Amygdala (tissue), 56 donors: ENCODE measurements at places on chromosomes 2 and 18.

DNA sequence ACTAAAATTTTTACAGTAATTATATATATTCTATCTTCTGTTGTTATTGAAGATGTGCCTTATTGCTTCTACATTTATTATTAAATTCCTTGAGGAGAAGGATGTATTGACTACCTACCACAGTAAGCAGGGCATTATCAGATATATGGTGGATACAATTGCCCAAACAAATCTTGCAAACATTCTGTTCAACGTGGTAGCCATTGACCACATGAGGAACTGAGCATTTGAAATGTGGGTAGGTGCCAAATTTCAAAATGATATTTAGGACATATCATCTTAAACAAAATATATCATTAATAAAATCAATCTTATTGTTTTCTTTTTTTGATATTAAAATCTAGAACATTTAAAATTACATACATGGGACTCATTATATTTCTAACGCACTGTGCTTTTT lies 11.1 kb downstream of the SCN3A start:
- no peak for DNase-seq

- no peak for DNase-seq
Observed at GRCh38 chr2:84299211-84299775, 159.8 kb downstream of the SUCLG1 start.

GRCh38 chr2:233112776-233113452 lies 52.8 kb downstream of the INPP5D start:
- no peak for DNase-seq

GRCh38 chr2:31381601-31382000 lies 32.9 kb downstream of the XDH start:
- no peak for DNase-seq

GRCh38 chr2:118841828-118842461 lies 5.5 kb downstream of the EN1 start:
- no peak for DNase-seq

DNA sequence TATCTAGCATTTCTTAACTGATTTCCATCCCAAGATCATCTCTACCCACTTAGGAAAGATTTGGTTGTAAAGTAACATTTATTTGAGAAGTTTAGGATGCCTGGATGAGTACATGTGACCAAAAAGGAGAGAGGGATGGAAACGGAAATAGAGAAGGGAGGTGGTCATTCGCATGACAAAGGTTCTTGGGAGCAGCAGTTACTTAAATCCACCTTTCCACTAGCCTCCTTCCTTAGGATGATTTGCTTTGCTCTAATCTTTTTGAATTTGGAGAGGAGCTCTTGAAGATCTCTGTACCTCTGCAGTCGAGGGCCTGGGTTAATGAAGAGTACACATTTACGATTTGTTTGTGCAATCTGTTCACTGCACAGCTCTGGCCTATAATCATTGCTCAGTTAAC lies 623.5 kb downstream of the EPHA4 start:
- DNase-seq: no peak

GRCh38 chr2:120702801-120703200 lies 32.9 kb upstream of the GLI2 start:
- no peak for DNase-seq

- DNase-seq: no peak
Observed at GRCh38 chr18:33812186-33812585, 234.2 kb downstream of the ASXL3 start.

DNA sequence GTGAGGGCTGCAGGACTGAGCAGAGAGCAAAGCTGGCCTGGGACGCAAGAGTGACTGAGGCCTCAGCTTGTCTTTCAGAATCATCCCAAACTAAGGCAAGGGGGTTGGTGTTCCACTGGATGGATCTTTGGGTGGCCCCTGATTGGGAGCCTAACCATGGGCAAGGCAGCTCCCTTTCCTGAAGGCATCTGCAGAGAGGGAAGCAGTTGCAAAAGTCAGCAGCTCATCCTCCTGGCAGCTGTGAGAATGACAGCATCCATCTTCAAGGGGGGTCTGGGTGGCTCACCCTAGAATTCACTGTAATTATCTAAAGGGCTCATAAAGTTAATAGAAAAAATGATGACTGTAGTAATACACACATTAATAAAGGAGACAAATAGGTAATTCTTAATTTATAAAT lies 46.5 kb upstream of the RAB31 start:
- DNase-seq: no peak

DNA sequence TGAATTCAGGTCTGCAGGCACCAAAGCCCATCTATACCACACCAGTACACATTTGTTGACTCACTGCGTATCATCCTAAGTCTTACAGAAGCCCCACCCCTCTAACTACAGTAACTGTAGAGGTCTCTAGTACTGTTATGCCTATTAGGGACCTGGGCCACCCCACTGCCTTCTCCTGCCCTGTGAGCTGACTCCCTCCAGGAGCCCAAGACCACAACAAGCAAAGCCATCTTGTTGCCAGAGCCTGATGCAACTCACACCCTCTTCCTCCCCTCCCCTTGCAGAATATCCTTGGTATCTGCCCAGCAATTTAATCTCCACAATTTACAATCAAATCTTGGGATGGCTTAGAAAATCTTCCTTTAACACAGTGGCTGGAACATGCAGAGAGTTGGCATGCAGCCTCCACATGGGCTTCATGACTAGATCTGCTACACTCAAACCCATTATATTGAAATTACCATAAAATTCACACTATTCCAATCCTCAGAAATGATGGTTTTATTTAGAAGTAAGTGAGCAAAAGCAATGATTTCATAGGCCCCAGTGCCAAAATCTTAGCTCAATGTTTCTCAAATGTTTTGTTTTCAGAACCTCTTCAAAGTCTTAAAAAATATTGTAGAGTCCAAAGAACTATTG lies 17.7 kb upstream of the CYP1B1 start:
- DNase-seq: no peak

DNA sequence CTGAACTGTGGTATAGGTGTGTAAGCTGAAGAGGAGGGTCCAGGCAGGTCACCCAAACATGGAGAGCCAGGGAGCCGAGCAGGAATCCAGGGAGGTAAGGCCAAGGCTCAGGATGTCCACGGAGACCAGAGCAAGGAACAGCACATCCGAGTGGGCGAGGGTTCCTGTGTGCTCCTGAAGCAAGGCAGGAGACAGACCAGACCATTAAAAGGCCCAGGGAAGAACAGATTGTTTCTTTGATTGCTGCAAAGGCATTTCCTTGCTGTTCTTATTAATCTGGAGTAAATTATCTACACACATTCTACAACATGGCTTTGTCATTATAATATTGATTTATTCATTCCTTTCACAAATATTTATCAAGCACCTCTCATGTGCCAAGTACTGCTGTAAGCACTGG lies 50.1 kb upstream of the SPTBN1 start:
- DNase-seq: no peak

DNA sequence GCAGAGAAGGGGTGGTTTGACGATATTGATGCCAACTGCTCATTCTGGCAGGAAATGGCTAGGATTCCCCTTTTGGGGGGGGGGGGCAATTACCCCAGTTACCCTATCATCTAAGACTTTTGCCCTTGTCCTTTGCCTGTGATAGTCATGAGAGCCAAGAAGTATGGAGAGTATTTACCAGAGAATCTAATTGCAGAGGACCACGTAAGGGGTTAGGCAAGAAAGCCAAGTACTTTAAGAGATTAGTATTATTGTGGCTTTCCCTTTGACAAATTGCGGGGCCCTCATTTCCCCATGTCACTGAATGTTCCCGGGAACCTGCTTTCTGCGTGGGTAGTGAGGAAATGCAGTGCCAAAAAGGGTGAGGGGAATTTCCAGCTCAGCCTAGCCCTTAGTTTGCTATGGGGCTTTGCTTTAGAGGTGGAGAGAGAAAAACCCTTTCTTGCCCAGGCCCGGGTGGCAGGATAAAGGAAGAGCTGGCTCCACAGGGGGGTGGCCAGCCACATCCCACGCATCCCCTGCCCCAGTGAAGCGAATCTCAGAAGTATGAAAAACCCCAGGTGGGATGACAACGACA lies 1.5 kb downstream of the AQP4 start:
- peak; percentile 9 for DNase-seq

GRCh38 chr2:30781451-30781850 lies 25.8 kb downstream of the CAPN13 start:
- DNase-seq: no peak

DNA sequence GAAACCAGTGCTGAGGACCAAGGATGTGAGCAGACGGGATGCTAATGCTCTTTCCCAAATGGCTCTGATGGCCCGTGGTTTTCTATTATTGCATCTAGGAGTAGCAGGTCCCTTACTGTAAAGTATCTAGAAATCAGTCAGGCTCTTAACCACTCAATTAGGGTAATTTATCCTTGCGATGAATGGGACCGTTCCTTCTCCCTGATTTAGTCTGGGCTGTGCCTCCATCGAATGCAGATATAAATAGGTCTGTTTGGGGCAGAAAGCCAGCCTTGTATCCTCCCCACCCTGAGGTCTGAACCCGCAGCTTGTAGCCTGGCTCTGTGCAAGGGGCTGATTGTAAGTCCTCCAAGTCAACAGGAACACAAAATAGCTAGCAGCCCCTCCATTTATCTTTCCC lies 9.5 kb upstream of the SMARCAL1 start:
- no peak for DNase-seq

- no peak for DNase-seq
Observed at GRCh38 chr2:238940806-238941205, 92.9 kb downstream of the TWIST2 start.

GRCh38 chr2:120109186-120110061 lies 96.5 kb downstream of the EPB41L5 start:
- no peak for DNase-seq

DNA sequence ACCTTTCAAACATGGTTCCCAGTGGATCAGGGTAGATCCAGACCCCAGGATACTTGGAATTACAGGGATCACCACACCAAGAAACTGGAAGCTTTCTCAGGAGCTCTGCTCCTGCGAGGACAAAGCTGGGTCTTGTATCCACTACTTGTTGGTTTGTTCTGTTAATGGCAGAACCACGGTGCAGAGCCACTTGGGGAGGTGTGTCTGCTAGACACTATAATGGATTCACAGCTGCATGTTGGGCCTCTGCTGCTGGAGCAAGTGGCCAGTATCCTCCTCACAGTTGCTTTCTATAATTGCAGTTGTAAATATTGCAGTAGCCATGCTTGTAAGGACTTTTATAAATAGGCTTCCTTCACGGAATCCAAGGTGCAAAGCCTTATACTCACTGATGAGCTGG lies 12.9 kb downstream of the FOSL2 start:
- DNase-seq: no peak

DNA sequence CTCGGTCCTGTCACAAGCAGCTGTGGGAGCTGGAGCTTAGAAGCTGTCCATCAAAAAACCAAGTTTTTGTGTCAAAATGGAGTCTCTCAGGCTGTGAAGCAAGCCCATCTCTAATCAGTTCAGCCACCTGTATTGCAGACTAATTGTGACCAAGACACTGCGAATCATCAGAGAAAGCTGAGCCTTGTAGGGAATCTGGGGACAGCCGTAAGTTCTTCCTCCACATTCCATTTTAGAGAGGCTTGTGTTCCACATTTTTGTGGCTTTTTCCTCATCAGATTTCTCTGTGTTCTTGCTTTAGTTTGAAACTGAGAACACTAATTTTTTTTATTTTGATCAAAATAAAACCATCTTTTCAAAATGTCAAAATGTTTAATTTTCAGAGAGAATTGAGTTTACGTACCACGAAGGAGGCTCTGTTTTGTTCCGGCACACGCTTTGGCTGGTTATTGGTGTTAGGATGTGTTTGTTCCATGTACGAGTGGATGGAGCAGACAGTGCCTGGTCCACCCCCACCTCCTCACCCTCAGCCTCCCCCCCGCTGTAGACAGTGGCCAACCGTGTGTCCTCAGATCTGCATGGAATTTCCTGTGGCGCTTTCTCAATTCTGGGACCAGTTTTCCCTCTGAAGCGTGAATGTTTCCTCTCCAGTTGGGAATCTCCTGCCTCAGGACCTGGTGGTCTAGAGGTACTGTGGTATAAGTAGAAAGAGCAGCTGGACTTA lies 140.8 kb downstream of the AGAP1 start:
- DNase-seq: no peak

GRCh38 chr2:70927138-70927537 lies 8.6 kb upstream of the ATP6V1B1 start:
- DNase-seq: no peak

- no peak for DNase-seq
Observed at GRCh38 chr2:188046437-188046836, 245.2 kb upstream of the GULP1 start.

- no peak for DNase-seq
Observed at GRCh38 chr2:85684806-85685205, 9.4 kb upstream of the GNLY start.

DNA sequence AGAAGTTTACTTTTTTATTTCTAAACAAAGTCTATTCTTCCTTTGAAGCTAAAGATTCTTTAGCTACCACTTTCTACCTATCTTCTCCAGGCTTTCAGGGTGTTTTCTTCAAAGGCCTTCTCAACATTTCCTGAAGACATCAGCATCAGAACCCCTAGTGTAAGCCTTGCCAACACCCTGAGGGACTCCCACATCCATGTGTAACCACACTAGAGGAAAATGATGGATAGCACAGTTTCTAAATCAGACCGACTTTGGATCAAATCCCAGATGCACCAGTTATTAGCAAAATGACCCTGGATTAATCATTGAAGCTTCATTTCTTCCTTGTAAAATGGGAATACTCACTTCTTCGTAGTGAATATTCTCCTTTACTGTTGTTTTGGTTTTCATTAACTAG lies 4.7 kb upstream of the TTN start:
- no peak for DNase-seq

DNA sequence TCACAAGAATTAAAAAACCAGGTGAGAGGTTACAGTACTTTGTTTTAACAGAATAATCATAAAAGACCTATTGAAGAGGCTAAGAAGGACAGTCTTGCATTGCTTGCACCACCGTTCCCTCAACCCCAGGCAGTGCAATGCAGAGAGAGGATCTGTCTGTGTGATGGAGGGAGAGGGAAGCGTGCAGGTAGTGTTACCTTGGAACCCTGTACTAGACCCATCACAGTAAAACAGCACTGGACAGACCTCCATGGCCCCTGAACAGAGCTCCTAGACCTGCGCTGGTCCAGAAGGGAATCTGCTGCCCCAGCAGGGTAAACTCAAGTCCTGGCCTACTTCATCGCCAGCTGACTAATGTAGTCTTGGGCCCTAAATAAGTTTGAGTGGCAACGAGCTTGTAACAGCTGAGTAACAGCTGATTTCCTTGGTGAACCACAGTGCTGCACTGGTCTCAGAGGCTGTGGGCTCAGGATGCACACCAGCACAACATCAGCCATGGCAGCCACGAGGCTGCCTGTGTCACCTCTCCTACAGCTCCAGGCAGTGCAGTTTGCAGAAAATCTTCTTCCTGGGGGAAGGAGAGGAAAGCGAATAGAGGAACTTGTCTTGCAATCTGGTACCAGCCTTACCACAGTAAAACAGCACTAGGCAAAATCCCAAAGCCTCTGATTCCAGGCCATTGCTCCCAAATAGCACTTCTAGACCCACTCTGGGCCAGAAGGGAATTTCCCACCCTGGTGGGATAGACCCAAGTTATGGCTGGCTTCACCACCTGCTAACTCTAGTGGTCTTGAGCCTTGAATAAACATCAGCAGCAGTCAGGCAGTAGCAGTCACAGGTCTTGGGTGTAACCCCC lies 417.2 kb downstream of the CDH7 start:
- no peak for DNase-seq

DNA sequence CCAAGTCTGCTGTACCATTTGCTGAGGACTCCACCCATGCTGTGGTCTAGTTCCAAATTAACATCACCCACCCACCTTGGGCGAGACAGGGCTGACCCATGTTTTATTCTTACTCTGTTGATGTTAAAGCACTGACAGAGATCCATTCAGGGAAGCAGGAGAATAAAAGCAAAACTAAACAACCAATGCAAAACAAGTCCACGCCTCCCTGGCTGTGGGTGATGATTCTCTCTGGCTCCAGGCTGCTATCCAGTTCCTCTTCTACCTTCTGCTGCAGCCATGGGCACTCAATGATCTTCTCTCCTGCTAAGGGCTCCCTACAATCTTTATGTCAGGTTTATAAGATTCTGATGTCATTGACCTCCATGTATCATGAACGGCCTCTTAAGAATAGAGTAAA lies 786.6 kb upstream of the ID2 start:
- DNase-seq: no peak
